ENCODE measurements at places on chromosomes 2 and 18.

GRCh38 chr18:23337599-23338444, 115.3 kb upstream of the RIOK3 start:
- no peak for DNase-seq

DNA sequence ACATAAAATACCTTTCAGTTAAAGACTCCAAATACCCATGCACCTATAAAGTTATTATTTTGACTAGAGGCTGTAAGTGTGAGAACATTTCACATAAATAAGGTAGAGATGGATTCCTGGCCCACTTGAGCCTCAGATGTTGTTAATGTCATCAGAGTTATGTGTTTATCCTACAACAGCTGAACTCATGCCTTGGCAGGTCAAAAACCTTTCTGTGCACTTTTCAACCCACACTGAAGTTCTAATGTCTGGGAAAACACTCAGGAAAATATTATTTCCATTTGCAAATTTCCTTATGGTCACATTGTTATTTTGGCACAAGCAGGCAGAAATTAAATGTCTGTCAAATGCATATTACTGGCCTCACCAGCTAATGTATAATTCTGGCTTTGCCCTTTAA, 209.2 kb downstream of the LNPK start:
- DNase-seq = no peak

DNA sequence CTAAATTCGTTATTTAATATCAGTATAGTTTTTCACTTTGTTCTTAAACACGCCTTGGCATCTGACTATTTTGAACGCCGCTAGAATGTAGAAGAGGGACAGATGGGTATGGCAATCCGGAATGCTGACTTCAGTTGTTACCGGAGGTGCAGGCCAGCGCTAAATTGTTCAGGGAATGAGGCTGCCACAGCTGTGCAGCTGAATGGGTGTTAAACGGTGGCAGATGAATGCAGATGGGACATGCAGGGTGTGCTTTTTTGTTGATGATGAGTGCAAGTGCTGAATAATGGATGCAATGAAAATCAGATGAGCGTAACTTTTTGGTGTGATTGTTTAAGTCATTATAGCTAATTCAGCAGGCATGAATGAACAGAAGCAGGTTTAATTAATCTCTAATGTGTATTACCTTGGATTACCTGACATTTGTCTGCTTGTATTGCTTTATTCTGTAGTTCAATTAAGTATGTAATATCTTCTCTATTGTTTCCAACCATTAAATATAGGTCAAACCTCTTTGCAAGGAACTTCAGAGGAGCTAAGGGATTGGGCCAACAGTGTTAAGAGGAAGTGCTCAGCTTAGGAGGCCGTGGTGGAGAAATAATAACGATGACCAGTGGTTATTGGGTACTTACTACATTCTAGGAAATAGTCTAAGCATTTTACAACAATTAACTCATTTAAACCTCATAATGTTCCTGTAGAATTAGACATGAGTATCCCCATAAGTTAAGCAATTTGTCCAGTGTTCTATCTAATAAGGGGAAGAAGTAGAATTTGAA, 11.9 kb upstream of the CREG2 start:
- DNase-seq = no peak

GRCh38 chr2:219116776-219117646, 43.6 kb downstream of the NHEJ1 start:
- no peak for DNase-seq

DNA sequence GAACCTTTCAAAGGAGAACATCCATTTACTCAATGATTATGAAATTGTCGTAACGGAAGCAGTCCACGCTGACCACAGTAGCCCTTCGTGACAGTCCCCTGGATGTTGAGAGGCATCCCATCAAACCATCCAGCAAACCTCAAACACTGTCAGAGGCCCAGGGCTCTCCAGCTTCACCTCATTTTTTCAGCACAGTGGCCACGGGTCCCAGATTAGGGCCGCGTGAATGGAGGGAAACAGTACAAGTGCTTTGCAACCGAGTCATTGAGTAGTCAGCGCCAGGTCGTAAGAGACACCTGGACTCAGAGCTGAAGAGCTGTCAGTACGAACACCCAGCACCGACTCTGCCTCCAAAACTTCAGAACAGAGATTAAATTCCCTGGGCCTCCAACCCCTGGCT, 552.5 kb upstream of the SALL3 start:
- DNase-seq = no peak

DNA sequence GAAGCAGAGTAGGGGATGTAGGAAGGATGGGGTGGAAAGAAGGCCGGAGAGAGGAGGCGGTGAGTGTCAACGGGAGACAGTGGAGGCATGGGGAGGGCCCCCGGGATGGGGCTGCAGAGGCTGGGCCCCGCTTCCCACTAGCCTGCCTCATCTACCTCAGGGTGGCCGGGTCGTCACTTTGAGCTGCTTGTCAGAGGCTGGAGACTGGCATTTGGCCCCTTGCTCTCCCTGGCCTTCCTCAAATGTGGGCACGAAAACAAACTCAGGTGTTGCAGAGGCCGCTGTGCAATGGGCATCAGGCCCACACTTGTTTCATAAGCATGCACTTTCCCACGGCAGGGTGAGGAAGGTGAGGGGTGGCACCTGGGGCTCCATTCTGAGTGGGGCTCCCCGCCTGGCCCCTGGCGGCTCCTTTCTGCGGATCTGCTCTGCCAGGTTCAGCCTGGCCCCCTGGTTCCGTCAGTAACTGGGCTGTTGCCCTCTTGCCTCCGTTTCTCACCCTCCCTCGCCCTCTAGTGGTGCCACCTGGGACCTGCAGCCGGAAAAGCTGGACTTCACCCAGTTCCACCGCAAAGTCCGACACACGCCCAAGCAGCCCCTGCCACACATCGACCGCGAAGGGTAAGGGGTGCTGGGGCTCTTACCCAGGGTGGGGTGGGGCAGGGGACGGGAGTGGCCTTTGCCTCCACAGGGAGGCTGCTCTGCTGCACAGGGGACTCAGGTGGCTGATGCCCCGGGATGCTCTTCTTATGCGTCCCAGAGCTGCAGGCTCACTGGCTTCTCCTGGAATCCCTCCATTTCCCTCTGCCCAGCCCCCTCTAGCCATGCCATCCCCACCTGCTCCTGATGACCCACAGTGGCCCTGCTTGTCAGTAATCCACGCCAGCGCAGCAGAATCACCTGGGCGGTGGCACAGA, 125.4 kb downstream of the CTIF start:
- DNase-seq = peak; percentile 84

- DNase-seq = no peak
Measured at GRCh38 chr2:60212181-60212945, 341.1 kb downstream of the BCL11A start.

- no peak for DNase-seq
Measured at GRCh38 chr2:183079139-183079775, 710 bp downstream of the DUSP19 start.

DNA sequence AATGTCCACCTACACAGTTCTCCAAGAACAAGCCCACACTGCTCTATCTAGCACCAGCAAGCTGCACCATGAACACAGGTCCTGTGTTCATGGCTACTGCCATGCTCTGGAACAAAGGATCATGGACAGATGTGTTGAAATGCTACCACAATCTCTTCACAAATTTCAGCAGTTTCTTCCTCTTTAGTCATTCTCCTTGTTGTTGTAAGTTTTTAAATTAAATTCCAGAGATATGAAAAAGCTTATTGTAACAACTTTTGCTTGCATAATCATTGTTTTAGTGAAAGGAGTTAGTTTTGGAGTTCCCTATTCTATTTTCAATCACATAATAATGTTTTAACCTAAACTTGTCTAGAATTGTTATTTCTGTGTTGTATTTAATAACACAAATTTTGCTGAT, 17.2 kb upstream of the NAPG start:
- DNase-seq = no peak

DNA sequence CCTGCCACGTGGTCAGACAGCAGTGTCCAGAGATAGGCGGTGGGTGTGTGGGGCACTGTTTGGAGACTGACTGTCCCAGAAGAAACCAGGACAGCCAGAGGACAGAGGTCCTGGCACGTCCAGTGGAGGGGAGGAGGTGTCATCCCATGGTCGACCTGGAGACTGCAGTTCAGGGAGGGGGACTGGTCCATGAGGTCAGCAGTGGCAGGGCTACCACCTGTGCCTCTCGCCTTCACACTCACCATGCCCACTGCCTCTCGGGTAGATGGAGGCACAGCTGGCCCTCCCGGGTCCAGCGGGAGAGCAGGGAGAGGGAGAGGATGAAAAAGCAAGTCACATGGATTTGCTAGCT, 53.9 kb downstream of the INHBB start:
- peak; percentile 50 for DNase-seq

Data from activated effector memory CD4-positive, alpha-beta T cell treated with anti-CD3 and anti-CD28 coated beads, Interleukin-2, amount 50 U/mL, for 16 hours (primary cell).